ENCODE measurements at places on chromosomes 11 and 22.

DNA sequence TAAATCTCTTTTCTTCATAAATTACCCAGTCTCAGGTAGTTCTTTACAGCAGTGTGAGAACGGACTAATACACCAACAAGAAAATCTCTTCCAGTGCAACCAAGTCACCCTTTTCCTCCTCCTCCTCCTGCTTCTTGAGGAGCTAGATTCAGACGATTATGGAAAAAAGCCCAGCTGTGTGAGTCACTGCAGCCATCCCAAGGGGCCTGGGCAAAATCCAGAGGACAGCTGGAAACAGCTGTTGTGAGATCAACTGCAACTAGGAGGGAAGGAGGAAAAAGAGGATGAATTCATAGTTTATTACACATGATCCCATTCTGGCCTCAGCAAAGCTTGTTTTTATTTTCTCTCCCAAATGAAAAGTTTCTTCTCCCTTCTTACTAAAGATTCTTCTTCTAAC, 32.9 kb downstream of the RBFOX2 start:
- DNase-seq: no peak

GRCh38 chr11:34957206-34957605, 40.8 kb downstream of the PDHX start:
- no peak for DNase-seq

DNA sequence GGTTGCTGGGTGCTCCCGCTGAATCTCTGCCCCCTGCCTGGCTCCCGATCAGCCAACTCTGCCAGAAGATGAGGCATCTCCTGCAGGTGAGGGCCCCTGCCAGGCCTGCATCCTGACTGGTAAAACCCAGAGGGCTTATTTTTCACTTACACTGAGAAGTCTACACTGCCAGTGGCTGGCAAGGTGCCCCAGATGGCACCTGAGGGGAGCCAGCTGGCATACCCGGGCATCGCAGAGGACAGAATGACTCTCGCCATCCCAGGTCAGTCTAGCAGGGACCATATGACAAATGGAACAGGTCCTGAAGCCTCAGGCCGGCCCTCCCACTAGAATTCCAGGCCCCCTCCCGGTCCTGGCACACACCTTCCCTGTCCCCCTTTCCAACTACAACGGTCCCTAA, 30.9 kb downstream of the MACROD1 start:
- no peak for DNase-seq

DNA sequence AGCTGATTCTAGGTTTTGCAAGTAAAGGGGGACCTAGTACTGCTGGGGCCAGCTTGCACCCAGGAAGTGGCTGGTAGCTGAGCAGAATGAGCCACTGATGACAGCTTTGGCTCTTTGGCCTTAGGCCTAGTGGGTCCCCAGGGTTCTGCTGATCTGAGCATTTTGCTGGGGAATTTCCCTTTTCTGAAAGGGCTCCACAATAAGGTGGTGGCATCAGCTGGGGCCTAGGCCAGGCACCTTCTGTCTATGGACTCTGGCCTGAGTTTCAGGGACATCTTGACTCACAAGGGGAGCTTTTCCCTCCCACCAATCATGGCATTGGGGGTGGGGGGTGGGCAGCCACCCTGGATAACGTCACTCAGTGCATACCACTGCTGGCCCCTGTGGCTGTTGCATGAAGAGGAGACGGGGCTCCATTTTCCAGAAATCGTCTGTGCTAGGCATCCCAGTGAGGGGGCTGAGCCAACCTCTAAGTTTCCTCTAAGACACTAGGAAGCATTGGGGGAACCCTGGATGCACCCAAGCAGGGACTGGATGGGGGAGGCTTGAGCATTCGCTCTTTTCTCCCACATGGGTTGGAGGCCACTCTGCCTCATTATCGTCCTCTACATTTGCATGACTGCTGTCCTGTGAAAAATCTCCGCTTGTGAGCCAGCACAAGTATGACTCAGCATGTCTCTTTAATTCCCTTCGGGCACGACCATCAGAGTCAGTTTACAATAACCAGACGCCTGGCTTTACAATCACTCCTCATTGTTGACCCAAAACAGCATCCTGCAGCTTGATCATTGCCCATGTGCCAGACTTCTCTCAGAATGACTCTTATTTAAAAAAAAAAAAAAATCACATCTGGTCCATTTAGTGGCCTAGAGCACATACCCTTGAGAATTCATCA, 145.0 kb upstream of the THY1 start:
- no peak for DNase-seq

DNA sequence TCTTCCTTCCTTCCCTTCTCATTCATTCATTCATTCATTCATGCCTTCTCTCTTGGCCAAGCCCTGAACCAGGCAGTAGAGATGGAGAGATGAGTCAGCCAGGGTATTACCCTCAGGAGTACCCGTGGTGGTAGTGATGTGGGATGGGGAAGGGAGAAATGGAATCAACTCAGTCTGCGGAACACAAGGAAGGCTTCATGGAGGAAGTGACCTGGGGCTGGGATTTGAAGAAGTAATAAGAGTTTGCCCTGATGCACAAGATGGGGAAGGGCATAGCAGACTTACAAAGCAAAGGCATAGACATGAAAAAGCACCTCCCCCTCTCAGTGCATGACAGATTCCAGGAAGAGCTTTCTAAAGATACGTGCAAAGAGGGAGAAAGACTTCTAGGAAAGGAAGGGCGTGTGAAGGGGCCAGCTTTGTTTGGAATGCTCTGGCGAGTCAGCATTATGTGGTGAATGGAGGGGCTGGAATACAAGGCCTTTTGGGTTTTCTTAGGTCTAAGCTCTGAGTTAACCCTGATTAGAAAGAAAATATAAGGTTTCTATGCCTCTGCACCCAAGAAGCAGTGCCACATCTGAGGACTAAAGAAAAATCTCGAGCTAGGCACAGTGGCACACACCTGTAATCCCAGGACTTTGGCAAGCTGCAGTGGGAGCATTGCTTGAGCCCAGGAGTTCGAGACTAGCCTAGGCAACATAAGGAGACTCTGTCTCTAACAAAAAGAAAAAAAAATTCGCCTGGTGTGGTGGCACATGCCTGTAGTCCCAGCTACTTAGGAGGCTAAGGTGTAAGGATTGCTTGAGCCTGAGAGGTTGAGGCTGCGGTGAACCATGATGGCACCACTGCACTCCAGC, 36.4 kb upstream of the ACER3 start:
- DNase-seq: no peak

GRCh38 chr11:41786087-41786486, 326.6 kb upstream of the LRRC4C start:
- no peak for DNase-seq

GRCh38 chr11:37104380-37104779, 506.3 kb upstream of the RAG2 start:
- no peak for DNase-seq

- DNase-seq: no peak
Measured at GRCh38 chr11:67309661-67310061, 6.3 kb downstream of the SSH3 start.

- no peak for DNase-seq
Measured at GRCh38 chr22:50444663-50445062, 30.2 kb downstream of the SBF1 start.

DNA sequence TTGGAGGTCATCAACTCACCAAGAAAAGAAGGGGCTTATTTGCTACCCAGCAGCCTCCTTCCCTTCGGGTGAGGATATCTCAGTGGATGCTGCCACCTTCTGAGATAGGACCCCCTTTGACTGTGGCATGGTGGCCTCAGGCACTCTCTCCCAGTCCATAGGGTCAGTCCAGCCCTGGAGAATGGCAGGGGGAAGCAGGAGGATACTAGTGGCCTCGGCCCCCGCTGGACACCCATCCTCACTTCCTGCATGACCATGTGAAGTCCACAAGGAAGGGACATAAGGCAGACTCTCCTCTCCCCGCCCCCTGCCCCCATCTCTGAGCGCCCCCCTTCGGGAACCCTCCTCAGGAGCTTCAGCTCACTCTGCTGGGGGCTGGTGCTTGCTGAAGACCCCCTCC, 24.4 kb downstream of the TPBGL start:
- DNase-seq: no peak

DNA sequence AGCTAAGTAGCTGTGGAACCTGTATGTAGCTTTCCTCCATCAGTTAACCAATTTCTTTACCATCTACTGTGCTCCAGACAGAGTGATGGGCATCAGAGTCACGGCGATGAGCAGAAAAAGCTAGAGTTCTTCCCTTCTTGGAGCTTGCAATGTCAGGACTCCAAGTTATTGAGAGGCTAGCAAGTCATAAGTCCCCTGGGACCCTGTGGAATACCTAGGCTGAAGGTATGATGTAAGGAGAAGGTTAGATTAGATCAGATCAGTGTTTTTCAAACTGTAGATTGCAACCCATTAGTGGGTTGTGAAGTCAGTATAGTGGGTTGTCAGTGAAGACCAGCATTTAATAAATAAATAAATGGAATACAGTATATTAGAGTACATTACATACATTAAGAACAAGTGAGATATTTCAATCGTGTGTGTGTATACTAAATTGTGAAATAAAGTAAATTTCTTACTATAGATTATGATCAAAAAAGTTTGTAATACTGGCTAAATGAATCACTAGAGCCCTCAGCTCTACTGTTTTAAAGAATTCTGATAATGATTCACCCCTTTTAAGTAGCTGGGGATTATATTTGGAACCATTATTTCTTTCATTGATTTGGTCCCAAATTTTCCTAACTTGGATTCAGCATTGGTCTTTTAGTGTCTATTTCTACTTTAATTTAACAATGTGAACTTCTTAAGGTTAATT, 52.3 kb downstream of the RASSF10 start:
- no peak for DNase-seq

DNA sequence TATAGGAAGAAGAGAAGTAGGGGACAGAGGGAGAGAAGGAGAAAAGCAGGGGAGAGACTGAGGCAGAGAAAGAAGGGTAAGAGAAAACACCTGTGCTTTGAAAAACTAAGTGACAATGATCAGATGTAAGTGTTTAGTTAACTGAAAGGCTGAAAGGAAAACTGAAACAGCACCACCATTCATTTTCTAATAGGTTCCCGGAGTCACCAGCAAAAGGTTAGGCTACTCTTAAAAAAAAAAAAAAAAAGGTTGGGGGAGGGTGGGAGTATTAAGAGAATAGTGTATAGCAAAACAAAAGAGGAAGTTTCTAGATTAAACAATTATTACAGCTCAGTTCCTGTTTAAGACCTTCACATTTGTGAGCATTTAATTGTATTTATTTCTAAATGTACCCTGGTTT, 113.8 kb downstream of the CADM1 start:
- no peak for DNase-seq

- DNase-seq: no peak
Measured at GRCh38 chr11:77141475-77141874, 13.4 kb downstream of the MYO7A start.

All from stimulated activated CD8-positive, alpha-beta memory T cell treated with anti-CD3 and anti-CD28 coated beads, Interleukin-4, amount 100 ng/mL, for 4 hours (primary cell).